ENCODE measurements at places on chromosomes 4 and X. TPM values are rescaled to one million over a fixed set of nuclear protein-coding genes. Genes with fewer than 3 reads are reported as not detected.

GRCh38 chr4:173397604-173398003 lies 1.3 kb downstream of the SCRG1 start:
- H3K4me3 ChIP-seq = no peak overlapping the region
- H3K36me3 ChIP-seq = peaks cover 3% of the 10 kb centered on the region
- peaks cover 9% of the 10 kb centered on the region for H3K4me1 ChIP-seq
- peak overlapping the region; percentile 2 for H3K27ac ChIP-seq

- no peak overlapping the region for H3K27ac ChIP-seq
- H3K4me1 ChIP-seq = no peaks in the 10 kb centered on the region
- no peaks in the 10 kb centered on the region for H3K36me3 ChIP-seq
- DNase-seq = no peak
- H3K27me3 ChIP-seq = no peaks in the 10 kb centered on the region
Measured at GRCh38 chr4:81130569-81130968, 84.5 kb downstream of the PRKG2 start.

GRCh38 chr4:70754470-70754869 lies 32.7 kb downstream of the RUFY3 start:
- H3K27me3 ChIP-seq = no peaks in the 10 kb centered on the region
- H3K4me1 ChIP-seq = peaks cover 9% of the 10 kb centered on the region
- H3K27ac ChIP-seq = no peak overlapping the region
- no peak for DNase-seq

GRCh38 chrX:63744850-63745394 lies 40.1 kb downstream of the ARHGEF9 start:
- H3K27ac ChIP-seq = no peak overlapping the region
- H3K36me3 ChIP-seq = no peaks in the 10 kb centered on the region
- peaks cover 26% of the 10 kb centered on the region for H3K4me1 ChIP-seq
- H3K4me3 ChIP-seq = no peak overlapping the region
- DNase-seq = no peak

- peaks cover 9% of the 10 kb centered on the region for H3K4me1 ChIP-seq
- H3K4me3 ChIP-seq = peak overlapping the region; percentile 55
- peak overlapping the region; percentile 84 for H3K27ac ChIP-seq
- no peaks in the 10 kb centered on the region for H3K27me3 ChIP-seq
- DNase-seq = no peak
Measured at GRCh38 chrX:130165181-130165702, 399 bp downstream of the AIFM1 start.

GRCh38 chr4:6022607-6023288 lies 4.5 kb upstream of the C4orf50 start:
- no peaks in the 10 kb centered on the region for H3K36me3 ChIP-seq
- no peaks in the 10 kb centered on the region for H3K27me3 ChIP-seq

DNA sequence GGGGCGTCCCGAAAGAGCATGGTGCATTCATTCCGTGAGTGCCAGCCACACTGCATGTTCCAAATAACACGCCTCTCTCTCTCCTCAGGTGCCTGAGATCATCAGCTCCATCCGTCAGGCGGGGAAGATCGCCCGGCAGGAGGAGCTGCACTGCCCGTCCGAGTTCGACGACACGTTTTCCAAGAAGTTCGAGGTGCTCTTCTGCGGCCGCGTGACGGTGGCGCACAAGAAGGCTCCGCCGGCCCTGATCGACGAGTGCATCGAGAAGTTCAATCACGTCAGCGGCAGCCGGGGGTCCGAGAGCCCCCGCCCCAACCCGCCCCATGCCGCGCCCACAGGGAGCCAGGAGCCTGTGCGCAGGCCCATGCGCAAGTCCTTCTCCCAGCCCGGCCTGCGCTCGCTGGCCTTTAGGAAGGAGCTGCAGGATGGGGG lies 54.2 kb downstream of the PTTG2 start:
- H3K27me3 ChIP-seq = no peaks in the 10 kb centered on the region
- H3K36me3 ChIP-seq = peaks cover 19% of the 10 kb centered on the region
- H3K4me1 ChIP-seq = peaks cover 42% of the 10 kb centered on the region
- DNase-seq = no peak

The IDH3G gene
- 31.0 TPM for total RNA-seq

The PNCK gene
- total RNA-seq = 21.0 TPM

Measured in stomach (tissue), 19 donors.